Tibial nerve (tissue), 4 donors: ENCODE measurements at places on chromosomes 6 and 20. TPM values are rescaled to one million over a fixed set of nuclear protein-coding genes. Genes with fewer than 3 reads are reported as not detected.

GRCh38 chr6:33290459-33290858, 1.1 kb downstream of the PFDN6 start:
- no peak for DNase-seq

DNA sequence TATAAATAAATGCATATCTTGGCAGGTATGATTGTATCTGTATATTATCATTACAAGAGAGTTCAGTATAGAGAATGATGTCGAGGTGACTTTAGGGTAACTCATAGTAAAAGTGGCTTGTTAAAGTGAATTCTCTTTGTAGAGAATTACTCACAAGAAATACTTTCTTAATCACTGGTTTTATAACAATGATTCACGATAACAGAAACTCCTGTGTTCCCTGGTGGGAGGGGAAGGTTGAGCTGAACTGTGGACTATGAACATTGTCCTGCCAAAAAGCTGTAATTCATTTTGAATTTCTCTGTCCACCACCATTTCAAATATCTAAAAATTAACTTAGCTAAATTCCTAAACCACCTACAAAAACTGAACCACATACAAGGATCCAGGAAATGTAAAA, 7.7 kb downstream of the TPMT start:
- DNase-seq = no peak

DNA sequence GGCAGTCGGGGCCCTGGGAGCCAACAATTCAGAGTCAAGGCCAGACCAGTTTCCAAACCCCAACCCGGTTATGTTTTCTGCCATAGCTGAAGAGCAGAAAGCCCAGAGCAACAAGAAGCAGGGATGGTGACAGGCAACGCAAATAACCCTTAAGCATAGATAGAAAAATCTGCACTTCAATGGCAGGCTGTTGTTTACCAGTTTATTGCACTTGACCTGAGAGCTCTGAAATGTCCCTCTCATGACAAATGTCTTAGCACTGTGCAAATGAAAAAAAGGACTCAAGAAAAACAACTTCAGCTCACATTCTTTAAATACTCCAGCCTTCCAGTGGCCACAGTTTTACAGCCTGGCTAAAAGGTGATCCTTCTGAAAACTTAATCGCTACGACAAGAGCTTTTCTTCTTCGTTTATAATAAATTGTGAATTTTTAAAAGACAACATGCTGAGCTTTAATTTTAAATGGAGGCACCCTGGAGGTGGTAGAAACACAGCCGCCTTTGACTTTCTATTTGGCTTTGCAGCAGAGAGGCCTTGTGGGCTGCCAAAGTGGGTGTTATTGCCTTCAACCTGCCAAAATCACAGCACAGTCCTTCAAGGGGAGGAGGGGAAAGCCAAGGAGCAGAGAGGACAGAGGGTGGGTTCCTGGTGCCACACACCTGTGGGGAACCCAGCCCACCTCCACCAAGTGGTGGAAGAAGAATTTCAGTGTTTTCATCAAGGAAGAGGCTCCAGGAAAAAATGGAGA, 289.5 kb upstream of the CDYL start:
- DNase-seq = no peak

- no peak for DNase-seq
Measured at GRCh38 chr20:61535091-61535490, 283.0 kb downstream of the CDH4 start.

Gene TGM3
- not detected for total RNA-seq
